ENCODE measurements at places on chromosomes 1 and 21.

- H3K27ac ChIP-seq, result no peak overlapping the region
- H3K4me3 ChIP-seq, result no peak overlapping the region
- no peaks in the 10 kb centered on the region for H3K4me1 ChIP-seq
- H3K27me3 ChIP-seq, result peaks cover 10% of the 10 kb centered on the region
- DNase-seq, result no peak
- H3K36me3 ChIP-seq, result no peaks in the 10 kb centered on the region
Measured at GRCh38 chr1:6410248-6410893, 9.3 kb downstream of the HES2 start.

- H3K36me3 ChIP-seq, result peaks cover 38% of the 10 kb centered on the region
- no peak overlapping the region for H3K27ac ChIP-seq
- no peak overlapping the region for H3K4me3 ChIP-seq
- peak; percentile 33 for DNase-seq
Measured at GRCh38 chr1:201988601-201989000, 6.2 kb downstream of the RNPEP start.

GRCh38 chr1:180548686-180549317 is 10.0 kb upstream of the OVAAL start:
- no peak overlapping the region for H3K4me3 ChIP-seq
- DNase-seq, result no peak
- H3K27me3 ChIP-seq, result no peaks in the 10 kb centered on the region
- H3K4me1 ChIP-seq, result no peaks in the 10 kb centered on the region
- H3K36me3 ChIP-seq, result no peaks in the 10 kb centered on the region

GRCh38 chr21:15539376-15539775 is 190.4 kb upstream of the USP25 start:
- H3K36me3 ChIP-seq, result no peaks in the 10 kb centered on the region
- DNase-seq, result no peak
- H3K4me1 ChIP-seq, result no peaks in the 10 kb centered on the region
- H3K4me3 ChIP-seq, result no peak overlapping the region

DNA sequence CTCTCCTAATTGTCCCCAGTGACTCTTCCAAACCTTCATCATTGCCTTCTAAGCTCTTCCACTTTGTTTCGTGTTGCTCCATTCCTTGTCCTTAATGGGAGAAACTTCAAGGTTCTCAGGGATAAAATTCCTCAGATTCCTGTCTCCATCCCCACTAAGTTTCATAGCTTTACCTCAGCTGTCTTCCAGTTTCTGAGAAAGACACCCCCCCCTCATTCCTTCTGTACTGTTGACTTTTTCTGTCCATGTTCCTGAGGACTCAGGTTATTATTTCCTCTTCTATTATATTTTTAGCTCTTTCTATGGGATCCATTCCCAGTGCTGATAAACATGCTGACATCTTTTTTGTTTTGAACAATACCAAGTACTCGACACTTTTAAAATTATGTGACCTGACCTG is 215.3 kb upstream of the PTGFR start:
- no peak overlapping the region for H3K4me3 ChIP-seq
- no peaks in the 10 kb centered on the region for H3K36me3 ChIP-seq
- H3K27ac ChIP-seq, result no peak overlapping the region
- no peaks in the 10 kb centered on the region for H3K27me3 ChIP-seq

- no peaks in the 10 kb centered on the region for H3K27me3 ChIP-seq
- H3K4me3 ChIP-seq, result no peak overlapping the region
- peak overlapping the region; percentile 99 for H3K27ac ChIP-seq
- peaks cover 46% of the 10 kb centered on the region for H3K4me1 ChIP-seq
- DNase-seq, result peak; percentile 90
- H3K36me3 ChIP-seq, result no peaks in the 10 kb centered on the region
Measured at GRCh38 chr1:150976879-150977694, 2.5 kb upstream of the CERS2 start.

DNA sequence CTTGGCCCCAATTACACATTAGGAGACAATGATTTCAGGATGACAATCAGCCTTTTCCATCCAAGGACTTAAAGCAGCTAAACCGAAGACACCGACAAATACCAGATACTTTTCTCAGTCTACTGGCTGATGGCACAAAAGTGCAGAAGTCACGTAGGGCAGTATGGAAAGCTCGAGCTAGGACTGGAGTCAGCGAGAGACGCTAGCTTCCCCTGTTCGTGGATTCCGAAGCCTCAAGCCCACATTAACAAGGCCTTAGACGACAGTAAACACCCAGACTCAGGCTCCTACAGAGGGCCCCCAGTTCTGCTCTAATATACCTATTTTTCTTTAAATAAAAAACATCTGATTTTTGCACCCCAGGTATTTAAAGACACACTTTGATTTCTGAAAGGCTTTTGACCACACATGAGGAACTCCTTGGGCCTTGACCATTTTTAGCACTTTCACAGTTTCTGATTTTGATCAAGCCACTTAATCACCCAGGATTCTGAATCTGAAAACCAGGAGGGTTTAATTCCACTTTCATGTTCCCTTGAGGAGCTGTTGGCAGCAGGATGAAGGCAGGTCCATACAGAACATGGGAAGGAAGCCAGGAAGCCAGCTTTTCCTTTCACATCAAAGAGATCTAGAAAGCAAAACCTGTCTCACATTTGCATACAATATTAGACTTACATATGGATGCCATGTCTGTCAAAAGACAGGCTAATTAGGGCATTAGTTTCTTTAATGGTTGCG is 204.1 kb downstream of the GABPA start:
- no peaks in the 10 kb centered on the region for H3K27me3 ChIP-seq
- no peak for DNase-seq
- no peak overlapping the region for H3K27ac ChIP-seq
- peaks cover 4% of the 10 kb centered on the region for H3K4me1 ChIP-seq
- H3K36me3 ChIP-seq, result no peaks in the 10 kb centered on the region
- H3K4me3 ChIP-seq, result no peak overlapping the region

- H3K4me1 ChIP-seq, result peaks cover 13% of the 10 kb centered on the region
- no peak overlapping the region for H3K4me3 ChIP-seq
- no peak for DNase-seq
- H3K36me3 ChIP-seq, result no peaks in the 10 kb centered on the region
Measured at GRCh38 chr1:45375104-45376090, 35.2 kb upstream of the MUTYH start.

DNA sequence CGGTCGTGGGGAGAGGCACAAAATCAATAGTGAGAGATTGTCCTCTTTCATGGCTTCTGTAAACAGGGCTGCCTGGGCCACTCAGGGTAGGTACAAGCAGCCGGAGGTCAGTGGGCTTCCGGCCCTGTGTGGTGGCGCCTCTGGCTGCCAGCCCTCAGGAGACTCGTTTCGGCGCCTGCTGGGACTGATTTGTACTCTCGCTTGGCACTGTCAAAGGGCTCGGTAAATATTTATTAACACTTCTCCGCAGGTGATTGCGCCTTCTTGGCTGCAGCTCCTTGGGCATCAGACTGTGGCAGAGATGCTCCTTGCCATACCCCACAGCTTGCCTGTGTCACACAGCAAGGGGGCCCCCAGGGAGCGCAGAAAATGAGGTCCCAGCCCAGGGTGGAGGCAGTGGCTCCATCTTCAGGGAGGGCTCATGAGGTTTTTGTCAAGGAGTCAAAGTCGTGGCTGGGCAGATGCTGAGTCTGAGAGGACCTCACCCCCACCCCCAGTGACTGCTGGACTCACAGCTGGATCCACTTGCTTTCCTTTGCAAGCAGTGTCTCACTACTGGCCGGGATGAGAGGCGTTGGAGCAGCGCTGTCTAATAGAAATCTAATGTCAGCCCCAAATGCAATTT is 262.5 kb downstream of the GRIK3 start:
- no peak overlapping the region for H3K27ac ChIP-seq
- DNase-seq, result no peak
- H3K36me3 ChIP-seq, result no peaks in the 10 kb centered on the region
- H3K4me3 ChIP-seq, result no peak overlapping the region

GRCh38 chr1:17837233-17838030 is 82.3 kb downstream of the ACTL8 start:
- H3K27me3 ChIP-seq, result no peaks in the 10 kb centered on the region
- no peak overlapping the region for H3K27ac ChIP-seq
- DNase-seq, result no peak
- no peaks in the 10 kb centered on the region for H3K36me3 ChIP-seq

GRCh38 chr1:39268906-39269305 is 64.4 kb downstream of the MACF1 start:
- no peaks in the 10 kb centered on the region for H3K36me3 ChIP-seq
- peak overlapping the region; percentile 64 for H3K27ac ChIP-seq
- H3K4me3 ChIP-seq, result peak overlapping the region; percentile 56
- H3K27me3 ChIP-seq, result no peaks in the 10 kb centered on the region
- no peak for DNase-seq
- H3K4me1 ChIP-seq, result peaks cover 11% of the 10 kb centered on the region

DNA sequence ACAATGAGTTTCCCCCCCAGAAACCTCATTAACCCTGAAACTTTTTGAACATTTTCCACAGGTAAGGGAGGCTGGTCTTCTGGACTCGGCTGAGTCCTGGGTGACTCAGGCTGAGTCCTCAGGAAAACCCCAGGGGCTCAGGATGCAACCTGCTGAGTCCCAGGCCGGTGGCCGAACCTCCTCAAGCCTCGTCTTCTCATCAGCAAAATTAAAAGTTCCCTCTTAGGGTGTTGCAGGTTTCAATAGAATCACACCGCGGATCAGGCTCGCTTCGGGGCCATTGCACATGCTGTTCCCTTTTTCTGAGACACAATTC is 35.0 kb upstream of the GRHL3 start:
- no peak overlapping the region for H3K4me3 ChIP-seq
- no peaks in the 10 kb centered on the region for H3K36me3 ChIP-seq
- DNase-seq, result no peak

- no peak overlapping the region for H3K27ac ChIP-seq
- no peaks in the 10 kb centered on the region for H3K36me3 ChIP-seq
- no peak overlapping the region for H3K4me3 ChIP-seq
Measured at GRCh38 chr1:26020330-26020768, 1.2 kb upstream of the EXTL1 start.

DNA sequence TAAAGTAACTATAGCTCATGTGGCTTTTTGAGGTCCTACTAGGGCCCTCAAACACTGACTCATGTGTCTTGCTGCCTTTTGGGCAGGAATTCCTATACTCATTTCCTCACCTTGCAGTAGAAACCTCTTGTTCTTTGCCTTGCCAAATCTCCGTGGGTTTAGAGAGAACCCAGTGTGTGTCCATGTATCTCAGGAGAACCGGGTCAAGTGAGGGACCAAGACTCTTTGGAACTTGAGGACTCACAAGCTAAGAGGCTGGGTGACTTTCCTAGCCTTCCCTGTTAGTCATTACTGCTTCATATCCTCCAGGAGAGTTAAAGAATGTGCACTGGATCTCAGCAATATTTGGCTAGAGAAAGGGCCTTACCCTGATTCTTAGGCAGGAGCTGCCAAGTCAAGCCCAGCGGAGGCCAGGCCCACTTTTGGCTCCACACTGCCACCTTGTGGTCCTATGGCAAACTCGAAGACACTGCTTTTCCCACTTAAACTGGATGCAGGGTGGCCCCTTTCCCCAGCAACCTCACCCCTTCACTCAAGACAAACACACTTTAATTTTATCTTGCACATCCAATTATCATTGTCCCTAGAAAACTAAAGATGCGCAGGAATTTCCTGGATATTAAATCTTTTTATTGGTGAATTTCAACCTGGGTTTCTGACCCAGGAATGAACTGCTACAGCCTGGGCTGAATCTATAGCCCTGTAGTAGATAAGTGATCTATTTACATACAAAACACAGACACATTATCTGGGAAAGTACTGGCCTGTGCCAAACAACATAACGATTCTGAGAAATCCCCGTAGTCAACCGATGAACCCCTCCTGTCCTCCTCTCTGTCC is 10.6 kb downstream of the AVPR1B start:
- no peaks in the 10 kb centered on the region for H3K27me3 ChIP-seq
- H3K27ac ChIP-seq, result peak overlapping the region; percentile 33
- peaks cover 3% of the 10 kb centered on the region for H3K4me1 ChIP-seq
- H3K36me3 ChIP-seq, result no peaks in the 10 kb centered on the region
- DNase-seq, result peak; percentile 91
- no peak overlapping the region for H3K4me3 ChIP-seq
